CD4-positive, alpha-beta memory T cell (primary cell): ENCODE measurements at places on chromosomes 6 and 20.

DNA sequence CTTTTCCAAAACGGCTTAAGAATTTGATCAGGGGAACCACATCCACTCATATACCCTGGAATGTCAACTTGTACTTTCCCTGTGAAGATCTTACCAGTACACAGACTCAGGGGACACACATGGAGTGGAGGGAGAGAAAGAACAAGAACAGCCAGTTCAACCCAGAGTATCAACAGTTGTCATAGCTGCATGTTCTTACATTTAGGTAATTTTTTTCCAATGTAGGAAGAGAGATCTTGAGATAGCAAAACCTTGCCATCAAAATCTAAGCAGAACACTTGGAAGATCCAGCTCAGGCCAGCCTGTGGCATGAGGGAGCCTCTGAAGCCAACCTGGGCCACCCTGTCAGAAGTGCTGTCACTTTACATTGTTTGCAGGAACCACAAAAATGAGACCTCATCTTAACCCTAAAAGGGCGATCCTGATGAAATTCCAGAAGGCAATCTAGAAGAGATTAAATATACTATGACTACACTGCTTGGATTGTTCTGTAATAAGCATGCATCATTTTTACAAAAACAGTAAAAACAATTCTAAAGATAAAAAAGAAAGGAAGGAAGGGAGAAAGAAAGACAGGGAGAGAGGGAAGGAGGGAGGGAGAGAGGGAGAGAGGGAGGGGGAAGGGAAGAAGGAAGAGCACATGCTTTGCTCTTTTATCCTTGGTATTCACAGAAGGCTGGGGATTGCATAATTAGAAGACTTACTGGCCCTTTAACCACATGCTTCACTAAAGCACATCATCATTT is 124.7 kb upstream of the TCF21 start:
- no peak for DNase-seq

GRCh38 chr6:105929626-105930025 is 156.5 kb upstream of the PRDM1 start:
- DNase-seq = no peak

DNA sequence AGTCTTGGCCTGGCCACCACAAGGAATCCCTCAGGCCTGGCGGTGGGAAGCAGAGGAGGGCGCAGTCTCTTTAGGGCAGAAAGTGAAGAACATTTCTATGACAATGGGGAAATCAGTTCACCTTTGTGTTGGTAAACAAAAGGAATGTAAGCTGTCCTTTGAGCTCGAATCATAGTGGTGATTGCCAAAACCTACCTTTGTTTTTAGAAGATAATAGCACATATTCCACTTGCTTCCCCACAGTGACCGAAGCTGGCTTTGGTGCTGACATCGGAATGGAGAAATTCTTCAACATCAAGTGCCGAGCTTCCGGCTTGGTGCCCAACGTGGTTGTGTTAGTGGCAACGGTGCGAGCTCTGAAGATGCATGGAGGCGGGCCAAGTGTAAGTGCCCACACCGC is 144.1 kb downstream of the MTHFD1L start:
- no peak for DNase-seq

DNA sequence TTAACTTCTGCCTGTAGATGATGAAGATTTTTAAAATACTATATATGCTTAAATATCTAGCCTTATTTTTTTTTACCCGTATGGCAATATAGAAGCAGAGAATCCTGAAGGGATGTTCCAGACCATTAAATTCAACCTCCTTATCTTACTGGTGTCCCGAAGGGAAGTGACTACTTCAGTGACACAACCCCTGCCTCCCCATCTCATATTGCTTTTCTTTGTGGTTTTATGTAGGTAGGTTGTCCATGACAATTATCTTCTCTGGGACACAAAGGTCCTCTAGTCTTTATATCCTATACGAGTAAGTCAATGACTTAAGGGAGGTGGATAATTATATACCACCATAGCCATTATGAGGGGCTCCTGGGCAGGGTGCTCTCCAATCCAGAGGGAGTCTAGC is 57.4 kb upstream of the EMILIN3 start:
- DNase-seq = no peak

- no peak for DNase-seq
Observed at GRCh38 chr20:57130160-57130772, 136.2 kb downstream of the BMP7 start.

DNA sequence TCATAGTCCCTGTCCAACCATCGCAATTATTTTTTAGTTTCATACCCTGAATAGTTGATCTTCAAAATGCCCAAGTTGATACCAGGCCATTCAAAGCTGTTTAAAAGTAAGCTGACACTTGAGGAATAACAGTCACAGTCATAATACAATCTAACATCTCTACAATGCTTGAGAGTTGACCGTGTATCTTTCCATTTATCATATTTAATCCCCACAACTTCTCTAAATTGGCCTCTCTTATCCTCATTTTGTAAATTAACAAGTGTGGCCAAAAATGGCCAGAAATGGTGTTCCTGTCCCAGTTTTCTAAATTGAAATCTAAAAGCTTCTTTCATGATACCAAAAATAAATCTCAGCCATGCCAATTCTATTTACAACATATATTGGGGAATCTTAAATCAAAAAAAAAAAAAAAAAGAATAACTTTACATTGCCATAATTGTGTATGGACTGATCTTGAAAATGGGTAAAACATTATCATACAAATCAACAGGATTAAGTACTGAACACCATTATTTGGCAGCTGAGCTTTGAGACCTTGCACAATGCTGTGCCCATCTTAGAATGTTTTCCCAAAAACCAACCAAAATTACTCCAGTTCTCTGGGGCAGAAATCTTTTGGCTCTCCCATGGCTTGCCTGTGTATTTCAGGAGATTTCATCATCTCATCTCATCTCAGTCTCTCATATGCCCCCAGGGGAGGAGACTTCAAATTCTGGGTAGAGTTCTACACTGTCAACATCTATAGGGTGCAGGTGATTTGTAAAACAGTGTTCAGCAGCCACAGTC is 448.7 kb upstream of the JARID2 start:
- DNase-seq = no peak

DNA sequence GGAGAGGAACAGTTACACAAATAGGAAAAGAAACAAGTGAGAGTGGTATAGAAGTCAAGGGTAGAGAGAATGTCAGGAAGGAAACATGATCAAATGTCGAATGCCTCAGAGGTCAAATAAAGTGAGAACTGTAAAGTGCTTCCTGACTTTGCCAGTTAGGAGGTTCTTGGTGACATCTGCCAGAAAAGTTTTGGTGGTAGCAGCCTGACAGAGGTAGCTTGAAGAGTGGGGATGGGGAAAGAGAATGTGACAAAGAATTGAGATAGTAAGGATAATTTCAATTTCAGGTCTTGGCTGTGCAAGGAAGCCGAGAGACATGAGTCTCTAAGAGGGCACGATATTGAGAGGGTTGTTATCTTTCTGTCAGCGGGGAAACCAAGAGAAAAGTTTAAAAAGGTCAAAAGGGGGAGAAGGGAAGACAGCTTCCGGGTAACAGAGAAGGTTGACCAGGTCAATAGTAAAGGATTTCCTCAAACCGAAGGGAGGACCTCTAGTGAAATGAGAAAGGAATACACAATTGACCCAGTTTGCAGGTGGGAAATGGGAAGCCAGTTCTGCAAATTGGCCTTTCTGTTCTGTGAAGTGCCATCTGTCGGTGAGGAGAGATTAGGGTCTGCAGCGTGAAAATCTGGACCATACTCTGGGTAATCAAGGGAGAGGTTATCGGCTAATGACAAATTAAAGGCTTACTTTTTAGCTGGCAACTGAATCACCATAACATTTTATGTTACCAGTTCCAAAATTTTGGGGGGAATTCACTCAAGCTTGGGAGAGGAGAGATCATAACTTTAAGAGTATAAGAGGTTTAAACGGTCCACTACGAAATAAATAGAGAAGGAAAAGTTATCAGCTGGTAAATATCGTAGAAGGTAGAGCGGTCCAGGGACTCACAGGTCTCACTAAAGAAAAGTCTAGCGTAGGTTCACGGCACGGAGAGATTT is 973 bp upstream of the BRD2 start:
- peak; percentile 53 for DNase-seq

GRCh38 chr20:39839399-39840119 is 849.5 kb downstream of the MAFB start:
- no peak for DNase-seq

GRCh38 chr6:33689879-33690278 is 21.6 kb downstream of the UQCC2 start:
- DNase-seq = peak; percentile 16

- no peak for DNase-seq
Observed at GRCh38 chr20:58584051-58584824, 66.8 kb upstream of the STX16 start.

- DNase-seq = peak; percentile 12
Observed at GRCh38 chr6:130602151-130602770, 224.9 kb upstream of the SMLR1 start.

DNA sequence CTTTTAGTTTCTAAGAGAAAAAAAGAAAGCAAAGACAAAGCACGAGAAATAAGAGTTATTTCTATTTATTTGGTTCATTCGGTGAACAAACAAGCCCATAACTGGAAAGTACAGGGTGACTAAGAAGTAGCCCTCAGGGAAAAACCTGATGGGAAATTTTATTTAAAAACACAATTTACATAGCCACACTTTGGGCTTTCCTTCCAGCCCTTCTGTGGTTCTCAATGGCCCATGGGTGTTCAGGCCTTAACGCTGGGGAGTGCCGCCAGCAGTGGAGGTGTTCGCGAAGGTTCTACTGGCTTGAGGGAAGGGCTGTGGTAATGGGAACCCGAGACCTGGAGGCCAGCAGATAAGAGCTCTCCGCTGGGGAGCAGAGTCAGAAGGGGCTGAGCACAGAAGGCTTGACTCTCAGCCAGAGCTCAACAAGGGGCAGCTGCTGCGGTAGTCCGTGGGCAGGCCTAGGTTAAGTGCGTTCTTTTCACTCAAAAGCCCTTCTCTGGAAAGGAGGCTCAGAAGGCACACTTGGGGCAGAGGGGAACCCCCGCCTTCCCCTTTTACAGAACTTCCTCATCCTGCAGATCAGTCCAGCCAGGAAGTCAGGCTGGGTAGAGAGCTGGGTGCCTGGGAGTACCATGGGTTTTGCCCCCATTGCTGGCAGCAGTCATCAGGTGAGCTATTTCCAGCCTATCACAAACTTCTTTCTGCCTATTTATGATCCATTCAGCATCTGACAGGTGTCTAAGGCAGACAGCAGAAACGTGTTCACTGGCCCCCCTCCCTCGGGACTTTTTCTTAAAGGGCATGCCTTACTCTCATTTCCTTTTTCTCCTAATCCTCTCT is 8.8 kb upstream of the CD83 start:
- DNase-seq = peak; percentile 19

DNA sequence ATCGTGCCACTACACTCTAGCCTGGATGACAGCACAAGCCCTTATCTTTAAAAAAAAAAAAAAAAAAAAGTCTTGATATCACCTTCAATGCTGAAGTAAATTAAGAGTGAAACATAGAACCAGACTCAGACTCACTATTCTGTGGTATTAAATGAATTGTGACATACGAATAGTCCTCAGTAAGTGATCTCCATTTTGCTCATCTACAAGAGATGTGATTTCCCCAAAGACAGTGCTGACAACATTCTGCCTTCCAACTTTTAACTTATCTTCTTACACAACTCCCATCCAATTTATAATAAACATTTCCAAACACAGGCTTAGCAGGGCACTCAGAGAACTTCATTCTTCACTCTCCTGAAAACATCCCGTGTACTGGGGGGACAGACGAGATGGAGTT is 8.0 kb downstream of the ZBTB24 start:
- no peak for DNase-seq

- no peak for DNase-seq
Observed at GRCh38 chr6:47098570-47098993, 56.5 kb upstream of the ADGRF1 start.

- no peak for DNase-seq
Observed at GRCh38 chr20:51578145-51578459, 35.6 kb upstream of the NFATC2 start.

DNA sequence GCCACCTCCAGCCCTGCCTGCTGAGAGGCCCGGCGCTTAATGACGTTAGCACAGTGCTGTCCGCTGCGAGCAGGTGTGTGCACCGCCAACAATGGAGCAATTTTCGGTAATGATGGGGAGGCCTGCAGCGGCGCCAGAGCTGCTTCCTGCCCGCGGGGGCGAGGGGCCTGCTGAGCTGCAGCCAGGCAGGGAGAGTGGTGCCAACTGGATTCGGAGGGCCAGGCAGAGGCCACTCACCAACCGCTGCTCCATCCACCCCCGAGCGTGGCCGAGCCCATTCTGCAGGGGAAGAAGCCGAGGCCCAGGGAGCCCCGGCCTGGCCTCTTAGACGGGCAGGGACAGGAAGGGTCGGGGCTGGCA is 9.6 kb downstream of the HRH3 start:
- no peak for DNase-seq

DNA sequence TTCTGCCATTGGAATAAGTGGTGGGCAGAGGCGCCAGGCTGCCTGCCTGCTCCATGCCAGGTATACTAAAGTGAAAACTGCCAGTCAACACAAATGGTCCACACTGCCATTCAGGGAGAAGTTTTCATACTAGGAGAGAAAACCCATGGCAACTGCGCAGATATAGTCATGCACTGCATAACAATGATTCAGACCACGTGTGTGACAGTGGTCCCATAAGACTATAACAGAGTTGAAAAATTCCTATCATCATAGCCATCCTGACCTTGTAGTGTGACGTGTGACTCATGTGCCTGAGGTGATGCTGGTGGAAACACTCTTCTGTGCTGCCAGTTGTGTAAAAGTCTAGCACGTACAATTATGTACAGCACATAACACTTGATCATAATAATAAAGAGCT is 25.1 kb downstream of the ZC3H12D start:
- no peak for DNase-seq

DNA sequence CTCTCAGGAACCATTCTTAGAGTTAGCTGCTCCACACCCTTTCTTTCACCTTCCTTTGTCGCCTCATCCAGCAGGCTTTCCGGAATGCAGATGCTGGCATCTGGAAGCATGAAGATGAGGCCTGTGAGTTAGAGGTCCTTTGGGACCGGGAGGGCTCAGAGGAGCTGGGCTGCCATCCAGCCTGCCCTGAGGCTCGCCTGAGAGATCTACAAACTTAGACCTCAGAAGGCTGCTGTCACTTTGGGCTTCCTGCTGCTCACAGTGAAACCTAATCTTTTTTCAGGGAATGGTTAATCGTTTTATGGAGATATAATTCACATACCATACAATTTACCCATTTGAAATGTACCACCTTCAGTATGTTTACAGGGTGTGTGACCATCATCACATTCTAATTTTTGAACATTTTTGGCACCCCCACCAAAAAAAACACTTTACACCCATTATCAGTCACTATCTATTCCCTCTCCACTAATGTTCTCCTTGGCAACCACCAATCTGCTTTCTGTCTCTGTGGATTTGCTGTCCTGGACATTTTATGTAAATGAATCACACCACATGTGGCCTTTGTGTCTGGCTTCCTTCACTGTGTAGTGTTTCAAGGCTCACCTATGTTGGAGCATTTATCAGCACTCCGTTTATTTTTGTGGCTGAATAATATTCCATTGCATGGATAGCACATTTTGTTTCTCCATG is 20.0 kb upstream of the MPC1 start:
- DNase-seq = no peak
